Activated T-helper 1 cell treated with anti-CD3 and anti-CD28 coated beads, Interleukin-2, amount 50 U/mL, for 16 hours (primary cell): ENCODE measurements at places on chromosomes 7 and 10.

DNA sequence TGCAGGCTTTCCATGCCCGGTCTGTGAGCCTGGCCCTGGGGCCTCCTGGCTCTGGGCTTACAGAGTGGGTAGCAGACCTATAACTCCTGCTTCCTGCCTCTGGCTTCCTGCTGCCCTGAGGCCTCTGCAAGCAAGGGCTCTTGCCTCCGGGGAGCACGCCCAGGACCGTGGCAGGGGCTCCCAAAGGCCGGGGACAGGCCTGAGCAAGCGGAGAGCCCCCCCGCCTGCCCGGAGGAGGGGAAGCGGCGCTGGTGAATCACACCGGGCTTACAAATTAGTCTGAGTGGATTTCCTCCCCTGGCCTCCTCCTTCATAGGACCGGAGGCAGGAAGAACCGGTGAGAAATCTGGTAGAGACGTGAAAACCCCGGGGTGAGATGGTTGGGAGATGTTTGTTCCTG, 1.5 kb upstream of the MYL10 start:
- DNase-seq = no peak

GRCh38 chr7:47024991-47025390, 556.9 kb downstream of the TNS3 start:
- DNase-seq = no peak

GRCh38 chr10:13268841-13269240, 31.0 kb downstream of the PHYH start:
- DNase-seq = no peak

DNA sequence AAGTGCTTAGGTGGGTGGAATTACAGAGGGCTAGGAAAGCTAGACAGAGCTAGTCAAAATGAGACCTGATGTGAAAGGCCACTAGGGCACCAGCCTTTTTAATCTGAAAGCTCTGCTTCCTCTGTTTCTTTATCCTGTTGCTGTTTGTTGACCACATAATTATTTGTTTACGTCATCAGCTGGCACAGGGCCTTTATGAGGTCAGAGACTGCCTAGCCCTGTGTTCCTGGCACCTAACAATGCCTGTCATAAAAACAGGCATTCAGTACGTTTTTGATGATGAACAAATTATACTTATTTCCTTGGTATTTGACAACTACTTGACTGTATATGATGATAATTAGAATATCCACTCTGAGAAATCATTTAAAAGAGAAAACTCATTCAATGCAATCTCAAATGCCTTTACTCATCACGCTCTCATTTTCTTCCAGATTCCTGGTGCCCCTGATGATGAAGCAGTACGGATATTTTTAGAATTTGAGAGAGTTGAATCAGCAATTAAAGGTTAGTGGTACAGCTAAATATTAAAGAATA, 26.0 kb downstream of the RBM17 start:
- no peak for DNase-seq

DNA sequence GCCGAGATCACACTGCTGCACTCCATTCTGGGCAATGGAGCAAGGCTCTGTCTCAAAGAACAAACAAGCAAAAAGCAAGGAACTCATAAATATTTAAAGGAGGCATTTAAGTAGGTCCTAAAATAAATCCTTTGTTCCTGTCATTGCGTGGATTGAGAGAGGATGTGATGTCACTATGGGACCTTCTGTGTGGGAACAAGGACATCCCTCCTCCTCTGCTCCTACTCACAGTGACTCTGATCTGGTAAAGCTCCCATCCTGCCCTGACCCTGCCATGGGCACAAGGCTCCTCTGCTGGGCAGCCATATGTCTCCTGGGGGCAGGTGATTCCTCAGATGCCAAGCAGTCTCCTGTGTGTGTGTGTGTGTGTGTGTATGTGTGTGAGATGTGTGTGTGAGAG, 74.1 kb upstream of the PRSS58 start:
- no peak for DNase-seq

GRCh38 chr7:154978017-154978416, 24.9 kb downstream of the PAXIP1 start:
- DNase-seq = no peak

DNA sequence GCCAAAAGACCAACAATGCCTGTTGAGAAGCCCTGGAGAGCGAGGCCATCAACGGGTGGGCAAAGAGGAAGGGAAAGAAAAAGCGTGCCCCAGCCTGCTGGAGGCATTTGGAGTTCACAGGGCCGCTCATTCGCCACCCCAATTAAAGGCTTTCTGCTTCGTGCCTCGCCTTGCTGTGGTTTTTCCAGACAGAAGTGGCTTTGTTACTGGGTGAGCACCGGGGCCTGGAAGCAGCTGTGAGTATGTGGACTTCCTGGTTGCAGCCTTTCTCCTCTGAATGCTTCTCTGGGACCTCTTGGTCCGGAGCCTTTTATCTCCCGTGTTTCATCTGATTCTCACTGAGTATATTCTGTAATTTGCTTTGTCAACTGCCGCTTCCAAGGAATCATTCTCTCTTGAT, 118.1 kb upstream of the EGR2 start:
- no peak for DNase-seq

DNA sequence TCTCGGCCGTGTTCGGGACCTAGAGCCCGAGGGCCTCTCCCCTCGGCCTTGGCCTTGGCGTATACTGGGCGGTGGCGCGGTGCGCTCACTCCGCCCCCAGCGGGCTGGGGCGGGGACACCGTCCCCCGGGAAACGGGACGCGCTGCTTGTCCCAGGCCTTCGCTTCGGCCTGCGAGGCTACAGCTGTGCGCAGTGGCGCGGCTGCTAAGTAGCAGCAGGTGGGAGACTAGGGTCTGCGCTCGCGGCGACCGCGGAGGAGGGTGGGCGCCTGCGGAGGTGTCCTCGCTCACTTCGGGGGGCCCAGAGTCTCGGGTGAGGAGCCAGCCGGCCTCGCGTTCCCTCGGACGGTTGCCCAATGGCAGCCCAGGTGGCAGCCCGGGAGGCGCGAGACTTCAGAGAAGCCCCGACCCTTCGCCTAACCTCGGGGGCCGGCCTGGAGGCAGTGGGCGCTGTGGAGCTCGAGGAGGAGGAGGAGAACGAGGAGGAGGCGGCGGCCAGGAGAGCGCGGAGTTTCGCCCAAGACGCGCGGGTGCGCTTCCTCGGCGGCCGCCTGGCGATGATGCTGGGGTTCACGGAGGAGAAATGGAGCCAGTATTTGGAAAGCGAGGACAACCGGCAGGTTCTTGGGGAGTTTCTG, at the start of gene DNAH11:
Gene DNAH11, plus strand, starts transcription at position 149 of the 637 bp plus-strand sequence. Its CDS starts 207 bp downstream, at position 356.
- no peak for DNase-seq

GRCh38 chr7:30466266-30466665, 12.3 kb downstream of the NOD1 start:
- no peak for DNase-seq
